Dermis blood vessel endothelial cell (primary cell): ENCODE measurements at places on chromosomes 7 and 10.

DNA sequence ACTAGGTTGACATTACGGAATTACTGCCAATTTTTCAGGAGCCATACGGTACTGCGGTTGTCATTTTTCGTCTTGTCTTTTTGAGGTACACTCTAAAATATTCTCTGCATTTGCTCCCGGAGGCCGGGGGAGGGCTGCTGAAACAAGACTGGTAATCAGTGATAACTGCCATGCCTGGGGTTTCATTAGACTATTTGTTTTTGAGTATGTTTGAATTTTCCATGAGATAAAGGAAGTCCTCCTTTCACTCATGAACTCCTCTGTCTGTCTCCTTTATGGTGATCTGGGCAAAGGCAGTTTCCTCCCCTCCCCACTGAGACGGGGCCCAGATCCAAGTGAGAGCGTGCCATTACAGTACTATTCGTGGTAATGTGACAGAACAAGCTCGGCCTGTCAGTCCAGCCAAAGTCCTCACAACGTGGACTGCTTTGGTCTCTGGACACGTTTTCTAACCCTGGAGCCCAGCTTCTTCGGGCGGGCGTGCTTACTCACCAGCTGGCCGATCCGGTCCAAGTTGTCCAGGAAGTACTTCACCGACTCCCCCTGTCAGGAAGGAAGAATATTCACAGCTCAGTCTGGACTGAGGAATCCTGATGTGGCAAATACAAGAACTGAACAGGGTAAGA, 45.1 kb downstream of the AMZ1 start:
- DNase-seq, result peak; percentile 84

DNA sequence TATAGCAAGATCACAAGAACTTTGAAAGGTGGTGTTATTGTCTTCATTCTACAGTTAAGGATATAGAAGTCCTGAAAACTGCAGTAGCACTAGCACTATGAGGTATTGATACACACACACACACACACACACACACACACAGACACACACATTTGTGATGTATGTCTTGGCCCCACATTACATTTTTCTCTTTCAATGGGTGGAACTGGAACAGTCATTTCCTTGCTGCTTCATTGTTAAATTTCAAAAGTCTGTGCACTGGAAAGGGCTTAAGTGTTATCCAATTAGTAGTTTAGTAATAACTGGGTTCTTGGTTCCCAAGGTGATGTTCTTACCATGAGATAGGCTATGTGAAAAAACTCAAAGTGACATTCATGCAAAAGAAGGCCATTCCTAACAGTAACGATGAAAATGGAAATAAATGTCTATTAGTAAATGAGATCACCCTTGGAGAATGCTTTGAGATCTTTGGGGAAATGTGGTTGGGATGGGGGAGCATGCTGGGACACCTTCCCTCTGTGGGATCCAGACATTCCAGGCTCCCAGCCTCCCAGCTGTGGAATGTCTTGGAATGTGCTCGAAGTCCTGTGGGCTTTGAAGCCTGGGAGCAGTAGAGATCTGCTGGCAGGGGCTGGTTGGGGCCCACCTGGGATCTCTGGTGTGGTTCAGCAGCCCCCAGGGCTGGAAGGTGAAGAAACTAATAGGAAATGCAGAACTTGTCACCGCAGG, 37.4 kb upstream of the CALD1 start:
- DNase-seq, result peak; percentile 88

DNA sequence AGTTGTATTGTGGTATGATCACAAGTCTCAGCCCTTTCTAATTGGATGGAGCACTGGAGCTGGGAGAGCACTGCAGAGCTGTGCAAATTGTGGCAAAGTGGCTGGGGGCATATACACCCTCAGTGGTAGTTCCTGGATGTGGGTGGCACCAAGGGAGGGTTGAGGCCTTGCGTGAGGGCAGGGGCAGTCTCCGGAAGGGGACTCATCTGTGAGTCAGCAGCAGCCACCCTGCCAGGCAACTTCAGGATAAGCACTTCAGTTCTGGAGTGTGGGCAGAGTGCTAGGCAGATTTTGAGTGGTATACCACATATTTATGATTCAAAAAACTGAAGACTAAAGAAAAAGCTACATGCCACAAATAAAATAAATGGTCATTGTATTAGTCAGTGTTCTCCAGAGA, 210.5 kb downstream of the ETV1 start:
- peak; percentile 40 for DNase-seq

DNA sequence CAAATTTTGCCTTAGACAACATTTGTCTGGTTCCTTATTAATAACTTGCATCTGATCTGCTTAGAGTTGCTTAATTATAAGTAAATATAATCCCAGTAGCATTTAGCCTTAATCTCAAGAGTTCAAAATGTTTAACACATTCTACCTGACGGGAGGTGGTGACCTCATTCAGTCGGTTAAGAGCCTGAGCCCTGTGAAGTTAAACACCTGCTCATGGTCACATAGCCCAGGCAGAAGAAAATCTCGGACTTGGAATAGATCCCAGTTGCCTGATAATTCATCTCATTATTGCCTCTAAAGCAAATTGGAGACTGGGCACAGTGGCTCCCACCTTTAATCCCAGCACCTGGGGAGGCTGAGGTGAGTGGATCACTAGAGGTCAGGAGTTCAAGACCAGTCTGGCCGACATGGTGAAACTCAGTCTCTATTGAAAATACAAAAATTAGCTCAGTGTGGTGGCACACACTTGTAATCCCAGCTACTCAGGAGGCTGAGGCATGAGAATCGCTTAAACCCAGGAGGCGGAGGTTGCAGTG, 18.6 kb upstream of the ASCC1 start:
- DNase-seq, result no peak

- peak; percentile 12 for DNase-seq
These were observed 66.0 kb downstream of the OSBPL3 start for GRCh38 chr7:24913801-24914464.

DNA sequence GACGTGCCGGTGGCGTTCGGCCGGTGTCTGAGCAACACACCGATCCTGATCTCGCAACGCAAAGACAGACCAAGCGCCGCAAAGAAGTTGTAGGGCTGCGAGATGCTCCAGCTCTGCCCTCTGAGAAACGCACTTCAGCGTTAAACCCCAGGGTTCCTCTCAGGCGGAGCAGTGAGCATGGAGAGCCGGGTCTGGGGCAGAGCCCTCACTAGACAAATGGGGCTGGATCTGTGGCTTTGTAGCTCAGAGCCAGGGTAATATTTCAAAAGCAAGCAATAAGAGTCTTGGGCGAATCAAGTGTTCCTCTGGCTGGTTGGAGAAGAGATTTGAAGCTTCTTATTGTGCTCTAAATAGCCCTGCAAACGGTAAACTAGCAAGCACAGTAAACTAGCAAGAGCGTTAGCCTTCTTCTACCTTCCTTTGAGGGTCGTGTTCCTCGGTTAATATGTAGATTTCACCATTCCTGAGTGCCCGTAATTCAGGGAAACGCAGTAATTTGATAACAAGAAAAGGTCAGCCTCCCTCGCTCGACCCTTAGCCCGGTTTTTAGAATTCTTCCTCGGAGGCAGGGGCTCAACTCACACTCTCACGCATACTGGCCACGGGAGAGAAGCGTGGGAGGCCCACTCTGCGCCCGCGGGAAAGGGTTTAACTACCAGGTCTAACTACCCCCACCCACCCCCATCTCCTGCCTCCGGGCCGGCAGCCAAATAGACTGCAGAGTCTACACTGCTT, 6.7 kb downstream of the SKAP2 start:
- peak; percentile 33 for DNase-seq

- DNase-seq, result no peak
These were observed 42.4 kb upstream of the NCAPG2 start for GRCh38 chr7:158746957-158747356.

DNA sequence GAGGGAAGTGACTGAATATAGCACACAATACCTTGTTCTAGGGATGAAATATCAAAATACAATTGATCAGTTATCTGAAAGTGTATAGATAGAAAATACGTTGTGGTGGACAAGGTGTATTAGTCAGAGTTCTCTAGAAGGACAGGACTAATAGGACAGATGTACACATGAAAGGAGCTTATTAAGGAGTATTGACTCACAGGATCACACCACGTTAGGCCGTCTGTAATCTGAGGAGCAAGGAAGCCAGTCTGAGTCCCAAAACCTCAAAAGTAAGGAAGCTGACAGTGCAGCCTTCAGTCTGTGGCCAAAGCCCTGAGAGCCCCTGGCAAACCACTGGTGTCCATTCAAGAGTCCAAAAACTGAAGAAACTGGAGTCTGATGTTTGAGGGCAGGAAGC, 406.1 kb downstream of the MDFIC start:
- no peak for DNase-seq

DNA sequence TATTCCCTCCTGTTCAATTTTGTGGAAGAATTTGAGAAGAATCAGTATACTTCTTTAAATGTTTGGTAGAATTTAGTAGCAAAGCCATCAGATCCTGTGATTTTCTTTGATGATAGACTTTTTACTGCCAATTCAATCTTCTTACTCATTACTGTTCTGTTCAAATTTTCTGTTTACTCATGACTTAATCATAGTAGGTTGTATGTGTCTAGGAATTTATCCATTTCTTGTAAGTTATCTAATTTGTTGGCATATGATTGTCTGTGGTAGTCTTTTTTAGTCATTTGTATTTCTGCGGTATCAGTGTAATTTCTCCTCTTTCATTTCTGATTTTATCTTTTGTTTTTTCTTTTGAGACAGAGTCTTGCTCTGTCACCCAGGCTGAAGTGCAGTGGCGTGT, 87.4 kb downstream of the CCDC3 start:
- no peak for DNase-seq

DNA sequence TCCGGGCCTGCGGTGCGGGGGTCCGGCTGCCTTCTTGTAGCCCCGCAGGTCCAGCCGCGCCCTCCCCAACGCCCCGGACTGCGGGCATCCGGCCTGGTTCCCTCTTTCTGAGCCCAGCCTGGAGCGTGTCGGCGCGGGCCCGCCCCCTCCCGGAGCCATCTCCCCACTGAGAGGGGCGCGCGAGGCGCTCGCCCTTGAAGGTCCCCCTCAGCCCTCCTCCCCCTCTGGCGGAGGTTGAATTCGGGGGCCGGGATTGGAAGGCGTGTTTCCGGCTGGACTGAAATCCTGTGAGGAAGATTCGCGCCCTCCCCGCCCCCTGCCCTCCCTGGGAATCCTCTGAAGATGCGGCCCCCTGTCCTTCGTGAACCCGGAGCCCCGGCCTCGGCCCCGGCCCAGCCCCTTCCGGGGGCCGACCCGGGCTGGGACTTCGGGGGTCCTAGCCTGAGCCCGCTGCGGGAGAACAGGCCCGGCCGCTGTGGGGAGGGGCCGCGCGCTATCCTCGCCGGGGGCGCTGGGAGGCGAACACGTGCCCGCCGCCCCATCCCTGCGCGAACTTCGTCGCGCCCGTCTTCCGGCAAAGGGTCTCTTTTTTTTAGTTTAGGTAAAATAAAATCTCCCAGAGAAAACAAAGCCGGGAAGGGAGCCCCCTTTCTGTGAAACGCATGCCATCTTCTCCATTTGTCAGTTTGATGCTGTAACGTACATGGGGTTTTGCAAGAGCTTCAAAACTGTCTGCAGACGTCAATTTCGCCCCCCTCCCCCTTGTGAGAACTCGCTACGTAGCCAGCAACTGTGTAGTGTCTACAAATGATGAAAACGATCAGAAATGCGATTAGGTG, 636 bp downstream of the PDCD4 start:
- peak; percentile 74 for DNase-seq

GRCh38 chr7:51034521-51035264, 252.0 kb upstream of the GRB10 start:
- DNase-seq, result no peak

DNA sequence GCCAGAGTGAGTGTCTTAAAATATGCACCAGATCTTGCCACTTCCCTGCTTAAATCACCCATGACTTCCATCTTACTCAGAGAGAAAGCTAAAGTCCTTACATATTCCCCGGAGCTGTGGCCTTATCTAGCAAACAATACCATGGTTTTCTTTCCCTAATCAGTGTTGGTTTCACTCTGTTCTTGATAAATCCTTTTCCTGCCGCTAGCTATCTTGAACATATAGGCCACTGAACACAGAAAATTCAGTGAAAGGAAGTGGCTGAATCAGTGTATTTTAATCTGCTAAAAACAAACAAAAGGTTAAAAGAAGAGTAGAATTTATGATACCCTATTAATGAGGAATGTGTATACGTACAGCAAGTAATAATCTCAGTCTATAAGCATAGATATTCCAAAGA, 42.0 kb upstream of the JAZF1 start:
- DNase-seq, result no peak

GRCh38 chr10:121596689-121597503, 1.3 kb downstream of the FGFR2 start:
- DNase-seq, result no peak

DNA sequence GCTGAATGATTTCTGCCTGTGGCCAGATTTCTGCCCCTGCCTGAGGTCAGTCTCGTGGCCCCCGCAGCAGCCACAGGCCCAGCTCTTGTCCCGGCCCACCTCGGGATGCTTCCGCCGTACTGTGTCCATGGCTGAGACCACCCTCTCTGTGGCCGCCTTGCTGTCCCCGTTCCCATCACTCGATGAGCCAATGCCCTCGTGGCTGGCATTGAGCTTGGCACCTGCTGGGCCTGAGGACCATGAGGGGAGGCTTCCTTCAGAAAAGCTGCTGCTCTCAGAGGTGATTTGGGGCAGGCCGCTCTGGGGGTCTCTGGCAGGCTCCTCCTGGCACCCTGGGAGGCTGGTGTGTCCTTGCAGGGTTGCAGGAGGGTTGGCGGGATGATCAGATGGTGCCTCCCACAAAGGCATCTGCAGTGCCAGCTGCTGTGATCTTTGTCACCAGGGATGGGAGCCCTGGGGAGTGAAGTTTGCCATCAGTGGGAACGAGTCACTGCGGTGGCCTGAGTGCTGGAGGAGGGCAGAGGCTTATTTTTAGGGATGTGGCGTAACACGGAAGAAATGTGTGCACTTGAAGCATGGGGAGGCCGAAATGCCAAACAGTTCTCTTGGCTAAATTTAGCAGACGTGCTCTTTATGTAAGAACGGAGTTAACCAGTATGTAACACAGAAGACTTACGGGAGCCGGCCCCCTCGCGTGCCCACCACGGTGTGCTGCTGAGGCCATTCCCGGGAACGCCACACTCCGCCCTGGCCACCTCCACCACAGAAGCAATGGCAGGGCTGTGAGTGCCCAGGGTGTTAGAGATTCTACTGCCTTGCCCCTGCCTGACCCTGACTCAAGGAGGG, 47.7 kb downstream of the VIPR2 start:
- no peak for DNase-seq

- no peak for DNase-seq
These were observed 82.7 kb upstream of the SAMD8 start for GRCh38 chr10:75028748-75029147.

GRCh38 chr7:7751243-7752092, 33.1 kb upstream of the RPA3 start:
- no peak for DNase-seq

GRCh38 chr7:104643587-104644217, 315.3 kb downstream of the LHFPL3 start:
- DNase-seq, result peak; percentile 57
